ENCODE measurements at places on chromosomes 13 and 19.
A peak's percentile ranks its signal among the peaks of the same experiment; 100 is the strongest.

DNA sequence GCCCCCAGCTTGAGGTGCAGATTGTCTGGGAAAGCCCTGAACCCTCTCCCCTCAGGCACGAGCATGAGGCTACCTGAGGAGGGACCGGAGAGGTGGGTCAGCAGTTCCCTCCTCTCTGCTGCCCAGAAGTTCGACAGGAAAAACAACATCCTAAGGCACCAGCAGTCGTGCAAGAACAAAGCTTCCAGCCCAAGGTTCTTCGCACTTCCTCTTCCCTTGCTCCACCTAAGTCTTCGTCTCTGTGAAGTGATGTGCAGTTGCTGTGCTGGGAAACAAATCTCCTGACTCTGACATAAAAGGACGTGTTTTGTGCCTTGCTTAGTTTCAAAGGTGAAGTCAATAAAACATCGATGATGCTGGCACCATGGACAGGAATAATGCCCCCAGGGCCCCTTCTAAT is 173.3 kb downstream of the USP12 start:
- no peak for DNase-seq

DNA sequence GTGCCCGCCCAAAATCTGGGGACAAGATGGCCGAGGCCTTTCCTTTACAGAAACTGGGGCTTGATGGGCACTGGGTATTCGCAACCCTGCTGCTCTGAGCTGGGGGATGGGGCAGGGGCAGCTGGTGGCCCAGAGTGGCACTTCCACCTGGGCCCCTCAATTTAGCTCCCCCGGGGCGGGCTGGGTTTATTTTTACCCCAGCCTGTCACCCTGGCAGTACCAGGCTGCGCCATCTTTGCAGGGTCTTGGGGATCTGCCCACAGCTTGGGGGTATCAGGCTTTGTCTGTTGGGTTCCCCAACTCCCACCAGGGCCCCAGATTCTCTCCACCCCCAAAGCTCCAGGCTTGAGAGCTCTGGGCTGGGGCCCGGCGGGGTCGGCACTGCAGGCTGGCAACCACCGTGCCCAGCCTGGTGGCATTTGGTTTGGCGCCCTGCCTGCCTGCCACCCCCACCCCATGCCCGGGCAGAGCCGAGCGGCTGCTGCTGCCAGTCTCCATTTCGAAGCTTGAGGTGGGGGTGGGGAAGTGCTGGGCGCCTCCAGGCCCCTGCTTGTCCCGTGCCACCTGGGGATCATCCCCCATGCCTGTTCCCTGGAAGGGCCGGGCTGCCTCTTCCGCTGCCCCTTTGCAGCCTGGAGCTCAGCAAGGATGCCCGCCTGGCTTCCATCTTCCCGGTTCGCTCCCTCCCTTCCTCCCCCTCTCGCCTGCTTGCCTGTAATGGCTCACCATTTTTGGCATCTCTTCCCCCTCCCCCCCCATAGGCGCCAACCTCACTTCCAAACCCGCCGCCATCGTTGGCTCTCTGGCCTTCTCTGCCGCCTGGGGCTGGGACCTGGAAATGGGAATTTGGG is 11.4 kb downstream of the NFIX start:
- DNase-seq, result no peak

- no peak for DNase-seq
These were observed 1736.6 kb upstream of the MIR17HG start for GRCh38 chr13:89610881-89611280.

- DNase-seq, result peak; percentile 16
These were observed 169.7 kb downstream of the KLF5 start for GRCh38 chr13:73228546-73228945.

- peak; percentile 66 for DNase-seq
These were observed 27.7 kb upstream of the NFIC start for GRCh38 chr19:3338541-3339181.

GRCh38 chr13:29918845-29919244 is 68.4 kb upstream of the UBL3 start:
- no peak for DNase-seq

- no peak for DNase-seq
These were observed 64.6 kb downstream of the ATP11A start for GRCh38 chr13:112754281-112755025.

- DNase-seq, result no peak
These were observed 2.5 kb downstream of the ZNF556 start for GRCh38 chr19:2869618-2870017.

GRCh38 chr19:48006762-48007161 is 12.3 kb downstream of the ELSPBP1 start:
- DNase-seq, result peak; percentile 9

Data from activated CD4-positive, alpha-beta memory T cell treated with anti-CD3 and anti-CD28 coated beads for 36 hours (primary cell).